A549 (cell line): ENCODE measurements at places on chromosomes 3 and 15. TPM values are rescaled to one million over a fixed set of nuclear protein-coding genes. Genes with fewer than 3 reads are reported as not detected.

Gene SPG21
- polyA plus RNA-seq, result 111 to 117 TPM (median 113 TPM) in 3 replicates

Gene SLC27A2
- 36.0 to 45.2 TPM (median 39.7 TPM) in 3 replicates for polyA plus RNA-seq

Gene ZNF860
- 1.3 to 1.6 TPM (median 1.6 TPM) in 3 replicates for polyA plus RNA-seq

DNA sequence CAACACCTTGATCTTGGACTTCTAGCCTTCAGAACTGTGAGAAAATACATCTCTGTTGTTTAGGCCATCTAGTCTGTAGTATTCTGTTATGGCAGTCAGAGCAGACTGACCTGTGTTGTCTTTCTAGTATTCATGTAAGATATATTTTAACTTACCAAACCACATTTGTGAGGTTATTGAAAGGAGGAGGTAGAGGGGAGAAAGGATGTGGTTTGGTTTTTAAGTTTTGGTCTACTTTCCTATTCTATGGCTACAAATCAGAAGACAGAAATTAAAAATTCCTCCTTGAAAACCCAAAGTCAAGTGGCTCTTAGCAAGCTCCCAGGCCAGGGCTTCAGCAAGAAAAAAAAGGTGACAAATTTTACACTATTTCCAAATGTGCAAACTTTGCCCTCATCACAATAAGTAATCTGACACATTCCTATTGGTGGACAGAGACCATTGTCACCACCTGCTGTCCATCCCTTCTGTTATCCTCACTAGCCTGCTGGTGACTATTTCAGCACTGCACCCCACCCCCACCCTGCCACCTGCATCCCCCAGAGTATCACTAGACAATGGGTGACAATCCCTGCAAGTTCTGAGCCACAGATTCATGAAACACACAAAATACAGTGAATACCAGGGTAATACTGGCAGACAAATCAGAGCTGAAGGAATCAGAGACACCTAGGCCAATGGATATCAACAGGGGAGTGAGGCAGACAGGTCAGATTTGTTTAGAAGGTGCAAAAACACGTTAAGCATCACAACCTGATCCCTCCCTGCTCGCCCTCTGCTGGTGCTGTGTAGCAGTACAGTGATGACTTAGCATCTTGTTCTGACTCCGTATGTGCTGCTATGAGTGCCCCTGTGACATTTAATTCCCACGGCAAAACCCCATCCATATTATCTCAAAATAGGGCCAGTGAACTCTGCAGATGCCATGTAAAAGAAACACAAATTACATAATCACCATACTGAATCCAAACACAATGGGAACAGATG, 79.0 kb upstream of the DCLK3 start:
- peak; percentile 13 for DNase-seq

GRCh38 chr3:49641921-49642707, 32.0 kb upstream of the APEH start:
- DNase-seq, result no peak

DNA sequence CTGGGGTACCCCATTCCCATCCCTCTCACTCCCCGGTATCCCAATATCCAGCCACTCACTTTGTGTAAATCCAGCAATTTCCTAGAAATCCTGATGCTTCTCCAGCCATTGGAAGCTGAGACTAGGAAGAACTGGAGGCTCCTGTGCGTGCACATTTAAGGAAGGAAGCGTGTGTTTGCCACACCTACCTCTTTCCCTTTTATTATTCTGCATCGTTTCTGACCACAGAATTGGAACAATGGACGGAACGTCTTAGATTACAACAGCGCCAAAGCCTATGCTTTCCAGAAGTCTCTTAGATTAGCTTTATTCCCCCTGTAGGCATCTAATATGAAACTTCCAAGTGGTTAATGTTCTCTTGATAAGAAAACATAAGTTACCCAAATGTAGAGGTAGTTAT, 234.8 kb upstream of the TRIM42 start:
- DNase-seq, result no peak

- no peak for DNase-seq
Measured at GRCh38 chr15:54789376-54789775, 407.4 kb downstream of the RSL24D1 start.
